ENCODE measurements at places on chromosomes 12 and 14.

GRCh38 chr14:104681689-104682074, 7.7 kb upstream of the INF2 start:
- DNase-seq = peak; percentile 42

GRCh38 chr12:129401572-129401971, 502.3 kb downstream of the TMEM132D start:
- DNase-seq = no peak

DNA sequence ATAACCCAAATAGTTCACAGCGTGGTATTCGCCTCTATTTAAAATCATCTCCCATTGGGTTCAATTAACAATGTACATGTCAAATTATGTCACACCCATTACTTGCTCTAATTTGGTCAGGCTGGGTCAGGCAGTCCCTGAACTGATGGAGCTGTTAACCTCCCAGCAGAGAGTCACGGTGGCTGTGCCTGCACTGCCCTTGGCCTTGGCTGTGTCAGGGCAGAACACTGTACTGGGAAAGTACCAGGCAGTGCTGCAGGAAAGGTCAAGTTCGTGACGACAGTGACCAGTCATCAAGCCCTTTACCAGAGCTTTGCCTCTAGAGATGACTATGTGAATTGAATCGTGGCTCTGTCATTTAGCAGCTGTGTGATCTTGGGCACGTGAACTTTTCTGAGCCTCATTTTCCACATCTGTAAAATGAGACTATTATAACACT, 100.0 kb downstream of the ARF6 start:
- DNase-seq = no peak

DNA sequence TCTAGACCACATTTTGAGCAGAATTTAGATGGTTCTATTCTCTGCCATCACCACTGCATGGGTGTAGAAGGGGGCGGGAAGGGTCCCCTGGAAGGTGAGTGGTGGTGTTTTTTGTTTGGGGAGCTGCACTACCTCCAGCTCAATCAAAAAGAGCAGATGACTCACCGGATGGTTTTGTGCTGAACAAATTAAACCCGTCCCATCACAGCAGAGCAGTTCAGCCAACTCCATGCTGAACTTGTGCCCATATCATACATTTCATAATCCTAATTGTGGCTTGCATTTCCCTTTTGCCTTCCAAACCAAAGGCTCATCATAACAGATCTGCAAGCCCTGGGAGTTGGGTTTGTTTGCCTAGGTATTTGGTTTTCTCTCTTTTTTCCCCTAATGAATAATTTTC, 53.0 kb upstream of the RPH3A start:
- DNase-seq = no peak

DNA sequence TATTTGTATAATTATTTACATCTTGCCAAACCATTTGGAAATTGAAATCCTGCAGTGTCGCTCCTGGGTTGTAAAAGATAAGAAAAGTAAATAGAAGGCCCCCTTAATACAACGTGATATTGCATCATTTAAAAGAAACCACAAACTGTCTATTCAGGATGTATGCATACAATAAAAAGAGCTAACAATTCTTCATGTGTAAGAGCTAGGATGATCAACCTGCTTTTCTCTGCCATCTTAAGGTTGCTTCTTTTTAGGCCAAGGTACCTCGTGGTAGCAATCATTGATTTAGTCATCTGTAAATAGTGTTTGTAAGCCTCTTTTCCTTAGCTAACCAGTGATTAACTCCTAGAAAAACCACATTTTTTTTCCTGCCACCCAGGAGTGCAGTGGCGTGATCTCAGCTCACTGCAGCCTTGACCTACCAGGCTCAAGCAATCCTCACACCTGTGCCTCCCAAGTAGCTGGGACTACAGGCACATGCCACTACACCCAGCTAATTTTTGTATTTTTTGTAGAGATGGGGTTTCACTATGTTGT, 3.3 kb upstream of the USP44 start:
- DNase-seq = no peak

DNA sequence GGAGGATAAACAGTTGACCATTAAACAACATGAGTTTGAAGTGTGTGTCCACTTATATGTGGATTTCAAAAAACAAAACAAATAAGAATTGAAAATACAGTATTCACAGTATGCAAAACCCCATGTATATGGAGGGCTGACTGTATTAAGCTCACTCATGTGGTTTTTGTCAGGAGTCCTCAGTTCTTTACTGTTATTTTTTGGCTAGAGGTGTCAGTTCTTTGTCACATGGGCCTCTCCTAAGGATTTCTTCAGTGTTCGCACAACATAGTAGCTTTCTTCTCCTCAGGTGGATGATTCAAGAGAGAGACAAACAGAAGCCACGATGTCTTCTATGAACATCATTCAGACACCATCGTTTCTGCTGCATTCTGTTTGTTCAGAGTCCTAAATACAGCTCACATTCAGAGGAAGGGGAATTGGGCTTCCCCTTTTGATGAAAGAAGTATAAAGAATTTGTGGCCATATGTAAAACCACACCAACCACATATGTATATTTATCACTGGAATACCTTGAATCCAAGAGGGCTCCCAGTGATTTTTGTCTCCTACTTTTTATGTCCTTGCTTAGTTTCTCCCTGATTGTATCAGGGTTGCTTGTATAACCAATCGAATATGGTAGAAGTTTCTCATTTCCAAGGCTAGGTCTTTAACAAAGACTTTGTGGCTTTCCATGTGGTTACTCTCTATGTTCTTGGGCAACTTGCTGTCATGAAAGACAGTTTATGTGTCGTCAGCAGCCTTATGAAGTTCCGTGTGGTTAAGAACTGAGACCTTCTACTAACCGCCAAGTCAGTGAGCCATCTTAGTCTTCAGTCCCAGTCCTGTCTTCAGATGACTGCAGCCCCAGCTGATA, 18.9 kb downstream of the MNAT1 start:
- DNase-seq = no peak

DNA sequence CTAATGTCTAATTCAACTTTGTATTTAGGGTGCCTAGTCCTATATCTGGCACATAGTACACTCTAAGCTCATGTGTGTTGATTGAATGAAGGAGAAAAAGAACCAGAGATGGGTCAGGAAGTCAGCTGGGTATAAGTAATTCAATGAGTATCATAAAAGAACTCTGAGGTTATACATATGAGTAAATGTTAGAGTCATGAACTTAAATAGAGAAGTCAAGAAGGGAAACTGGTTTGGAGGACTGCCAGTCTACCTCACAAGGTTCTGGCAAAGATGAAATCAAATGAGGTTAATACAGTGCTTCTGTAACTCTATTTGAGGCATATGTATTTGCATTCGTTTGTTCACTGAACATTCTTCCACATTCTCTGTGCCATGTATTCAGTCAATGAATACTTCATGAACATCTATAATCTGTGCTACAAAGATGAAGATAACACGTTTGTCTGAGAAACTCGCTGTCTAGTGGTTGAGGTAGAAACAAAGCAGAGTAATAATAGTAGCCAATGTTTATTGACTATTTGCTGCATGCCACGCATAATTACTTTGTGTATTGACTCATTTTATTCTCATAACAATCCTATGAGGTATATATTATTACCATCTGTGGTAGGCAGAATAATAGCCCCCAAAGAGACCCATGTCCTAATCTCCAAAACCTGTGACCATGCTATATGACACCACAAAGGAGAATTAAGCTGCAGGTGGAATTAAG, 88.9 kb downstream of the PTGER2 start:
- DNase-seq = no peak

- no peak for DNase-seq
Observed at GRCh38 chr12:30416631-30417030, 279.0 kb downstream of the IPO8 start.

DNA sequence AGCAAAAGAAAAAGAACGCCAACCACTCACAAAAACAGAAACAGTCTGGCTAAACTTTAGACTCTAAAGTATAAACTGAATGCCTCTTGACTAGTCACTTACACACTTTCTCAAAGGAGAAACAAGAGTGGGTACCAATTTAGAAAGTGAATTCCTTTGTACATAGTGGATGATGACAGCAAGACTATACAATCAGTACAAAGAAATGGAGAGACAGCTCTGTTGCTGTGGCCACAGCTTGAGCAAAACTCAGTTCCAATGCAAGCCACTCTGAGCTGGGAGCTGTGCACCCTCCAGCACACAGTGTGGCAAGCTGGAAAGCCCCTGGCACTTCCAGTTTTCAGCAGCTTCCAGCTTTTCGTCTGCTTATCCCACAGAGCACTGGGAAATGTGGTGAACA, 21.7 kb downstream of the NT5DC3 start:
- DNase-seq = no peak

DNA sequence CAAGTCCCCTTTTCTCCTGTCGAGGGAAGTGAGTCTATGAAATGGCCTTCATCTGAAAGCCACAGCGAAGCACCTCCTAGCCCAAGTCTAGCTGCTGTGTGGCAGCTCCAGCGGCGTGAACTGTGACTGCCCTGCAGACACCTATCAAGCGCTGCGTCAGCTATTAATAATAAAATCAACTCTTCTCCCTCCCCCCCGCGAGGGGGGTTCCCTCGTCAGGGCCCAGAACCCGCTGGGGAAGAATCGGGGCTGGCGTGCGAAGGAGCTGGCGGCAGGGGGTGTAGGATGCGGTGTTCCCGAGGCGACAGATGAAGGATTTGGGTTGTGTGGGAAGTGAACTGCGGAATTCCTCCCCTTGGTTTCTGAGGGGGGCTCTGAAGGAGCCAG, 662 bp upstream of the ATP2A2 start:
- DNase-seq = peak; percentile 38

DNA sequence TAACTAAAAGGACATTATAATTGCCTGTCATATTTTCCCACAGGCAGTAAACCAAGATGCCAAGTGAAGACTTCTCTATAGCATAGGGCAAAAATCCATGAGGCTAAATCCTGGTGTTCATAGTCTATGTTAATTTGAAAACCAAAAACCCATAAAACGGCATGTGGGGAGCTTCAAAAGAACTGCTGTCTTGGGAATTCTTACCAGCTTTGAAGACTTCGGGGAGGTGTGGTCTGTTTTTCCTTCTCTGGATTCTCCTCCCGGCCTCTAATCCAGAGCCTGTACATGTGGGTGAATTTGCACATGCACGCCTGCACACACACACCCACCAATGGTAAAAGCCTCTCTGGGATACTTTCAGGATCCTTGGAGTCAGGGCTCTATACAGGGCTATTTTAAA, 61.9 kb upstream of the IFNG-AS1 start:
- DNase-seq = no peak

DNA sequence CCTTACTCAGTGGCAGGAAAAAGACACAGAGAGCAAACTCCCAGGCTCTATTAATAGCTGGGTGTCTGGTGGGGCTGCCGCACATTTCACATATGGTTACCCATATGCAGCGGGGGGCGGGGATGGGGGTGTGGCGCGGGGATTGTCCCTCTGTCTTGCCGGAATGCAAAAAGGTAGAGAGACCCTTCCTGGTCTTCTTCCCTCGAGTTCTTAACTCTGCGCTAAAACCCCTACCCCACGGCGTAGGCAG, 1.7 kb downstream of the PRMT8 start:
- peak; percentile 44 for DNase-seq
